ENCODE measurements at places on chromosomes 4 and X. TPM values are rescaled to one million over a fixed set of nuclear protein-coding genes. Genes with fewer than 3 reads are reported as not detected.

Gene PLP2
- 52.6 TPM for total RNA-seq

Gene PARM1
- 12.3 TPM for total RNA-seq

Gene MAMLD1
- total RNA-seq, result 4.4 TPM

Gene ZNF157
- 0.49 TPM for total RNA-seq

Gene DKK2
- total RNA-seq, result 0.75 TPM

DNA sequence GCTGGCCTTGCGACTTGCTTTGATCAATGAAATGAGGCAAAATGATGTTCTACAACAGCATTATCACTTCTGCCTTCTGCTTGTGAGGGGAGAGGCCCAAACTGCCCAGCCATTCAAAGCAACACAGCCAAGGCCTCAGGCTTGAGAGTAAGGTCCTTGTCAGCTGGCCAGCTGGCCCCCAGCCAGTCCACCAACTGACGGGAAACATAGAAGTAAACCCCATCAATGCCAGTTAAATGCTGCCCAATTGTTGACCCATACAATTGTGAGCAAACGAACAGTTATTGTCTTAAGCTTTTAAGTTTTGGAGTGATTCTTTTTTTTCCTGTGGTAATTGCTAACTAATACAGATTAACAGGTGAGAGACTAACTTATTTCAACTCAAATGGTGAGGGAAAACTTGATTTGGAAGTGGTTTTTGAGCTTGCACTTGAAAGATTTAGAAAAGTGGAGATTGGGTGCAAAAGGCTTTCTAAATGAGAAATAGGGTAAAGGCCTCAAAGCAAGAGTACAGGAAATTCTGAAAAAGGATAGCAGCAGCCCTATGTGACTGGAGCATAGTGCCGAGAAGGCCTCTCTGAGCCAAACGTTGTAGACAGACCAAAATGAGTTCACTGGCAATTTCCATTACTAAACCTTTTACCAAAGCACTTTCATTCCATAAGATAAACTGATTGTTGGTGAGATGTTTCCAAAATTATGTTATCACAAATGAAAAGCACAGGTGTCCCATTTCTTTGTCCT lies 66.9 kb downstream of the ARHGEF38 start:
- peak; percentile 84 for DNase-seq

DNA sequence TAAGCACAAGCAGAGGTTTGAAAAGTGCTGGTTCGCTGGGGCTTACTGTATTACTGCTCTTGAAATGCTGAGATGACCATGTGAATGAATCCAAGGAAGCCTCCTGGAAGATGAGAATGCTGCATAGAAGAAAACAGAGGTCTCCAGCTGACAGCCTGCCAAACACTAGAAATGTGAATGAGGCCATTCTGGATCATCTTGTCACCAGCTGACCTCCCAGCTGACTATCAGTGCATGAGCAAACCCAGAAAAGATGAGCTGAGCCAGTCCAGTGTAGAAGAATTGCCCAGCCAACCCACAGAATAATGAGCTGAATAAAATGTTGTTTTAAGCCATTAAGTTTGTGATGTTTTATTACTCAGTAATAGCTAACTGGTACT lies 49.1 kb upstream of the DYNLT3 start:
- DNase-seq, result no peak

DNA sequence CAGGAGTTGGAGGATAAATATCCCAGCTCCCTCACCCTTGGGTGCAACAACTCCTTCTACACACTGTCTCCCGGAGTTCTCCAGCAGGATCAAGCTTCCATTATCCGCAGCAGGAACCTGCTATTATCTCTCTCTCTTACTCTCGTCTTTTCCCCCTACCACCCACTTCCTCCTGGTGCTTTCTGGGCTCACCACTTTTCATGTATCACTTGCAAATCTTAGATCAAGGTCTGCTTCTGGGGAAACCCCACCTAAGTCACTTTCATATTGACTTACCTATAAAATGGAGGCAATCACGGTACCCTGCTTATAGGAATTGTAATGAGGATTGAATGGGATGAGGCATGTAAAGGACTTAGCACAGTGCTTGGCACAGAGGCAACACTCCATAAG lies 589.5 kb downstream of the BCOR start:
- no peak for DNase-seq

- DNase-seq, result no peak
These were observed 7.0 kb upstream of the BEND4 start for GRCh38 chr4:42159271-42160001.

GRCh38 chr4:166657261-166657660 lies 577.0 kb downstream of the SPOCK3 start:
- no peak for DNase-seq

GRCh38 chr4:114980932-114981708 lies 132.3 kb downstream of the NDST4 start:
- no peak for DNase-seq

DNA sequence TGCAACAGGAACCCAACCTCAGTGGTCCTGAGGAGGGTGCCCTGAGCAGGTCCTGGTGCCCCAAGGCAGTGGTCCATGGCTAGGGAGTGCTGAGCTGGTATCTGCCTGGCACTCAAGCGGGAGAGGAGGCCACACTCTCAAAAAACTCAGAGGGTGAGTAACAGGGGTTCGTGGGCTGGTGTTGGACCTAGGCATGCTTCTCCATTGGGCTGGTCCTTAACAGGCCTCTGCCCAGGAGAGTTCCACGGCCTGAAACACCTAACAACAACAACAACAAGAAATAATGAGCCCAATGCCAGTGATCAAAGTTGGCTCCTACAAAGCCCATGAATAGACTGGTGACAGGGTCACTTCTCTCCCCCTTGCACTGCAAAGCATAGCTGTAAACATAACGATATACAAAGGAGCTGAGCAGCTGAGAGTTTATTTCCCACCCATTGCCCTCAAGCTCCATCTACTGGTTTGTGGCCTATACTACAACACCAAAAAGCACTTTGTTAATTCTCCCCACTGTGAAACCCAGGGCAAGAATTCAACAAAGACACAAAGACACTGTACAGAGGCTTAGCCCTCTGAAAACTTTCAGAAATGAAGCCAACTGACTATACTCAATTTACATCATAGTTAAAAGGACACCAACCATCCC lies 736.1 kb upstream of the ADGRL3 start:
- DNase-seq, result no peak

- DNase-seq, result no peak
These were observed 35.2 kb upstream of the SPINK2 start for GRCh38 chr4:56856656-56857055.

DNA sequence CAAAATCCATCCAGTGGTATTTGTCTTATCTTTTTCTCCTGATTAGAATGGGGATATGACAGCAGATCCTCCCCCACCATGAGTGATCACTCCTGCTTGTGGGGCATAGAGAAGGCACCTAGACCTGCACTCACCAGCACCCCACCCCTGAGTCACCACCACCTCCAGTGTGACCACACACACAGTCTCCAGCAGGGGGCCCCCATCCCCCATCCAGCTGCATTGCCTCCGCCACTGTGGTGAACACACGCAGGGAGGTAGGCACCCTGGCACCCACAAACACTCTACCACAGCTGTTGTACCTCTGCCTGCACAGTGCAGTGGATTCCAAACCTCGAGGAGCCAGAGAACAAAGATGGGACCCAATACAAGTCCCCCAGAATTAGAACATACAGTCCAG lies 9.0 kb upstream of the MAGEA8 start:
- peak; percentile 76 for DNase-seq
